NCI-H1436 (cell line): ENCODE measurements at places on chromosomes 2 and 18.

DNA sequence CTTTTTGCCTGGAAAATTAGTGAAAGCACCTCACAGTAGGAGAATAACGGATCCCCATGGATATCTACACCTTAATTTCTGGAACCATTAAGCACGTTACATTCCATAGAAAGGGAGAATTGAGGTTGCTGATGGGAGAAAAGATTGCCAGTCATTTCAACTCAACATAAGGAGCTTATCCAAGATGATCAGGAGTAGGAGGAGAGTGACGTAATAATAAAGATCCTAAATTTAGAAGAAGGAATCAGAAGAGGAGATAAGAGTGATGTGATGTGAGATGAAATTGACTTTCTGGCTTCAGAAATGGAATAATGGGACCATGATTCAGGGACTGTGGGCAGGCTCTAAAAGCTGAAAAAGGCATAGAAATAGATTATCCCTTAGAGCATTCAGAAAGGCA, 1017.8 kb upstream of the CHAC2 start:
- no peak for DNase-seq

- no peak for DNase-seq
Measured at GRCh38 chr2:27727257-27727656, 44.3 kb upstream of the MRPL33 start.

GRCh38 chr2:179729966-179730365, 131.4 kb downstream of the ZNF385B start:
- no peak for DNase-seq

DNA sequence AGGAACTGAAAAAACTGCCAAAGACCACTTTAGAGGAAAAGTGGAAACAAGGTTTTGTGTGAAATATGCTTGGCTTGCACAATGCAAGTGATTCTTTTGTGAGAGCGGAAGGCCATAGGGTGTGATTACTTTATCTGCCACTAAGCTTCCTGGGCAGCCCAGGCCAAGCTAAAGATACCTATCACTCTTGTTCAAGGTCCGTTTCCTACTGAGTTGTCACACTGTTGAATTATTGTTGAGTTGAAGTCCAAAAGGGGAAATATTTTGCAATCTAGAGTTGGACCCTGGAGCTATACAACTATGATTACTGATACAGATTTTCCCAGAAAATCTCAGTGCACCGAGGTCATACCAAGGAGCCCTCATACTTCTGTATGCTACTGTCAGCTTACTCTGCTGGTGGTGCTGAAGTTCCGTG, 72.7 kb upstream of the CTAGE1 start:
- no peak for DNase-seq

- no peak for DNase-seq
Measured at GRCh38 chr2:115427436-115427835, 985.0 kb downstream of the DPP10 start.
